Cortex of kidney (tissue), 1 donor: ENCODE measurements at places on chromosomes 7 and 10.

DNA sequence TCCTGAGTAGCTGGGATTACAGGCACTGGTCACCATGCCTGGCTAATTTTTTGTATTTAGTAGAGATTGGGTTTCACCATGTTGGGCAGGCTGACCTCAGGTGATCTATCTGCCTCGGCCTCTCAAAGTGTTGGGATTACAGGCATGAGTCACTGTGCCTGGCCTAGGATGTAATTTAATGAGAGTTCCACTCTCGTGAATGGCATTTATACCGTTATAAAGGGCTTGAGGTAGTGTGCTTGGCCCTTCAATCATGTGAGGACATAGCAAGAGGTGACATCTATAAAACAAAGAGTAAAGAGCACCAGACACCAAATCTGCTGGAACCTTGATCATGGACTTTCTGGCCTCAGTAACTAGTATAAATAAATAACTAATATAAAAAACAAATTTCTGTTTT lies 93.5 kb upstream of the PPP1R9A start:
- no peak for DNase-seq

GRCh38 chr7:130890176-130891020 lies 156.4 kb upstream of the KLF14 start:
- DNase-seq, result no peak

DNA sequence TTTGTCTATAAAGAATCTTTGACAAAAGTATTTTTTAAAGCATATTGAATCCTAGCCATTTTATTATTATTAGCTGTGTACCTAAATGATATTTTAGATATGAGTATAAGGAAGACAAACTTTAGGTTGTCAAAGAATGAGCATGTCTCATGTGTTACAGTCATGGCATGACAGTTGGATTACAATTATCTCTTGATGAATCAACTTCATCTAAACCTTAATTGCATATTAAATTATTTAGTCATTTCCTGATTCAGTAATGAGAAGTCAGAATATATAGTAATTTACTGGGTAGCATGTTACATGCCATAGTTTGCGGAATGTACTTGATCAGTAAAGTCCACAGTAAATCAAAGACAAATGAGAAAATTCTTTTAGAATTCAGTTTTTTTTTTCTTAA lies 59.2 kb downstream of the MAPK8 start:
- no peak for DNase-seq

GRCh38 chr7:82549616-82550285 lies 106.2 kb upstream of the CACNA2D1 start:
- DNase-seq, result no peak

- no peak for DNase-seq
Observed at GRCh38 chr7:106248600-106248999, 36.2 kb downstream of the NAMPT start.

DNA sequence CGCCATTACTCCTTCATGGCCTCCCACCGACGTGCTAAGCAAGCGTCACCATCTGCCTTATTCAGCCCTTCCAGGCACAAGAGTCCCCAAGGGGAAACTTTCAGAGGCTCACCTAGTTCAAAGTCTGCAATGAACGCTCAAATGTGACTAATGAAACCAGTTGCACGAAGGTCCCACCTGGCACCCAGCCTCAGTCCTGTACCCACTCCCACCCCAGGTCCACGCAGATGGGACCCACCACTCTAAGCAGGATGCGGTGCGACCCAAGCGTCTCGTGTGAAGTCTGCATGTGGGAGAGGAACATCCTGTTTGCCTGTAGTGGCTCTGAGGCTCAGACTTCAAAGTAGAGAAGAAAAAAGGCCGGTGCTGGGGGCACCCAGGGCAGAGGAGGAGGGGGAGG lies 40.3 kb downstream of the RGS10 start:
- no peak for DNase-seq

DNA sequence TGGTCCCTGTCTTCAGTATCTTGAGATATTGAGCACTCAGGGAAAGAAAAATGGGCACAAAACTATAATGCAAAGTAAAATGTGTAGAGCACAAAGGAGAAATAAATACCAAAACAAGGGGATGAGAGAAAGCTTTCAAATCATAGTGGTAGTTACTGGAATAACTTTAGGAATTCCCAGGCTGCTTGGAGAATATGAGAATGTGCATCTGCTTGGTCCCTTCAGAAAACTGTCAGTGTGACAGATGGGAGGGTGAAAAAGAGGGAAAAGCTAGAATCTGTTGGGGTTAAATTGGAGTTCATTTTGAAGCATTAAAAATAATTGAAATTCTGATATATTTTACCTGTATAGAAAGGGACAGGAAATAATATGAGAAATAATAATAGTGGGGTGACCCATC lies 15.3 kb downstream of the ST7 start:
- DNase-seq, result no peak

DNA sequence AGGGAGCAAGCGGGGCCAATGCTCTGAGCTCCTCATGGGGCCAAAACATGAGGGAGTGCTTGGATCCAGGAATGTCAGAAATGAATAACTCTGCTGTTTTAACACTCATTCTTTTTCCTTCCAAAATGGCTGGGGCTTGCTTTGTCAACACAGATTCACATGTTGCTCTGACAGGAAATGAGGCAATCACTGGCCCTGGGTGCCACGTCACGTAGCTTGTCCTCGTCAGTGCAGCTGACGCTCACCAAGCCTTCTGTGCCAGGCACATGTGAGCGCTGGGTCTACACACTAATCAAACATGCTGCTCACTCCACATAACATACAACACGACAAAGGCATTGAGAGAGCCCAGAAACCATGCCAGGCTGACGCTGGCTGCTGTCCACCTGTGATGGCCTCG lies 198.9 kb downstream of the WDR37 start:
- no peak for DNase-seq

- DNase-seq, result no peak
Observed at GRCh38 chr7:102093599-102094315, 192.9 kb upstream of the SH2B2 start.

DNA sequence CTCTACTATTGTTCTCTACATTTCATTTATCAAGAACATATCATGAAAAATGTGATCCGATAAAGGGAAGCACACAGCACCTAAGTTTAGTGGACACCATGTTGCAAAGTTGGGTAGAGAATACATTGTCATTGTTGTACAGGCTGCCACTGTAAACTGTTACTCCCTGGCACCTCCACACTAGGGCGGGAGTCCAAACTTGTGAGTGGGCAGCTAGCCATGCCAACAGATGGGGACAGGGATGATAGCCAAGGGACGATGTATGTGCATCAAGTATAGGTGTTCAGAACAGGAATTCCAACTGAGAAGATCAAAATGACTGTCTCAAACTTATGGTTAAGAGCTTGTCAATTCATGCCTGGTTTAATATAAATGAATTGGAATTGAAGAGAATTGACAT lies 31.1 kb upstream of the COMMD3 start:
- no peak for DNase-seq

GRCh38 chr10:71622154-71622526 lies 97.4 kb downstream of the C10orf105 start:
- no peak for DNase-seq

- no peak for DNase-seq
Observed at GRCh38 chr10:111835574-111835973, 348.0 kb downstream of the GPAM start.

GRCh38 chr10:121355161-121355560 lies 243.1 kb downstream of the FGFR2 start:
- no peak for DNase-seq

DNA sequence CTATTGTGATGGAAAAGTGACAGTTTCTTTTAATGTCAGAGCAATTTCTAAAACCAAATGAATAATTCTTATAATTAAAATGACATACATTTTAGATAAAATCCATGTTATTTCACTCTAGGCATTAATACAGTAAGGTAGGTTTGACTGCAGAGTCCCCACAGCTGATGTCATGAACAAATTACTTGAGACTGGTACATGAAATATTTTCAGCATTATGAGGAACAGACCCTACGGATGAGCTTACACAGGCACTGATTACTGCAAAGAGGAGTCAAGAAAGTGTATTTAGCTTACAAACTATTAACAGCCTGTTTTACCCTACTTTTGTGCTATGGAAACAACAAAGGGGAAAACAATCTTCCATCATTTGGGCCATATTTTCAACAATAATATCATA lies 8.9 kb downstream of the COL1A2 start:
- no peak for DNase-seq

GRCh38 chr10:132837905-132838304 lies 52.0 kb upstream of the NKX6-2 start:
- DNase-seq, result no peak

DNA sequence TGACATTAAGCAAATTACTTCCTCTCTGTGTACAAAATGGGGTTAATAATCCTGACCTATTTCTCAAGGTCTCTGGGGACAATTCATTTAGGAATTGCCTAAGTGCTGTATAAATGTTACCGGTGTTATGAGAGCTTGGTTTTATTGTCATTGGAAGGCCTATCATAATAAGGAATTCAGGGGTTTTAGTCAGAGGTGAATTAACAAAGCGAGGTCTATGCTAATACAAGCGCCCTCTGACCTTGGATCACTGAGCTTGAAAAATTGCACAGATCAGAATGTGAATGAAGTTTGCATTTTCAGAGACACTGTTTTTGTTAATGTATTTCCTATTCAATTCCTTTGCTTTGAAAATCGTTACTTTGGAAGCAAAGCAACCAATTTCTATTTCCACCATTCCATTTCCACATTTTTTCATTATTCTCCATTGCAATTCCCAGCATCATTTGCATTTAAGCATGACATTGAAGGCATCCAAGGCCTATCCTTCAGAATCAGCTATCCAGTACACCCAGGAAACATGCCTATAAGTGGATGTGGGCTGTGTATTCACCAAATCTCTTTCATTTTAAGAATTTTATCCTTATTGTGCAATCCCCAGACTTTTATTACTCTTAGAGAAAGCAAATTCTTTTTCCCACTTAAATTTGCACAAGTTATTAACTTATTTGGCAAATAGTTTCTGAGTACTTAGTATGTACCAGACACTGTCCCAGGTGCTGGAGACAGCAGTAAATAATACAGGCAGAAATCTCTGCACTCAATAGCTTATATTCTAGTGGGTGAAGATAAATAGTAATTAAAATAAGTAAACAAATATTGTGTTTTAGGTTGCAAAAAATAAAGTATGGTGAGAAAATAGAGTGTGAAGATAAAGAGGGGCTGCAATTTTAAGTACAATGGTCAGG lies 133.1 kb downstream of the NRCAM start:
- no peak for DNase-seq

- no peak for DNase-seq
Observed at GRCh38 chr7:28392289-28392688, 20.0 kb upstream of the CREB5 start.

GRCh38 chr10:22230158-22230833 lies 12.5 kb upstream of the EBLN1 start:
- no peak for DNase-seq

DNA sequence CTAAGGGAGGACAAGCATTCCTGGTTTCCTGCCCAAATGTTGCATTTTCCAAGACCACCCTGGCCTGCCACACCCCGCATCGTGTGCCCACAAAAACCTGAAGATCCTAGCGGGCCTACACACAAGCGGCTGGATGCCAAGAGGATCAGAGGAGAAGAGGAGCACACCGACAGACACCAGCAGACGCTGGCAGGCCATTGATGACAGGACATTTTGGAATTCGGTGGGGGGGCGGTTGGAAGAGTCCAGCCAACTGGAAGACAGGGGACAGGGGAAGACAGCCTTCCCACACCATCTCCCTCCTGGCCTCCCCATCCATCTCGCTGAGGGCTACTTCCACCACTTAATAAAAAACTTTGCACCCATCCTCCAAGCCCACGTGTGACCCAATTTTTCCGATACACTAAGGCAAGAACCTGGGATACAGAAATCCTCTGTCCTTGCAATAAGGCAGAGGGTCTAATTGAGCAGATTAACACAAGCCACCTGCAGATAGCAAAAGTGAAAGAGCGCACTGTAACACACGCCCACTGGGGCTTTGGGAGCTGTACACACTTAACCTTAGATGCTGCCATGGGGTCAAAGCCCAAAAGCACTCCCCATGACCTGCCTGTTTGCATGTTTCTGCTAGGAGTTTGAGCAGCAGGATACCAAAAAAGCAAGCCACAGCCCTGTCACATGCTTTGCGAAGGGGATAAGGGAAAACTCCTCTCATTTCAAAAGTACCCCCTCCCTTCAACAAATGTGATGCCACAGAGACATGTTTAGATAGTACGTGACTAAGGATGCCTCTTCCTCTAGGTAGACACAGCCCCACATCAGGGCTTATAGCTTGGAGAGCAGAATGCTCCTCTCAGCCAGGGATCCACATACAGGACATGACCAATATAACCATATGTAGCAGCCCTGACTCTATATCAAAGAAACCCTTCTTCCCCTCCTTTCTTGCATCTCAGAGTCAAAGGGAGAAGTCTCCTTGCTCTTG lies 13.4 kb upstream of the SMNDC1 start:
- no peak for DNase-seq

DNA sequence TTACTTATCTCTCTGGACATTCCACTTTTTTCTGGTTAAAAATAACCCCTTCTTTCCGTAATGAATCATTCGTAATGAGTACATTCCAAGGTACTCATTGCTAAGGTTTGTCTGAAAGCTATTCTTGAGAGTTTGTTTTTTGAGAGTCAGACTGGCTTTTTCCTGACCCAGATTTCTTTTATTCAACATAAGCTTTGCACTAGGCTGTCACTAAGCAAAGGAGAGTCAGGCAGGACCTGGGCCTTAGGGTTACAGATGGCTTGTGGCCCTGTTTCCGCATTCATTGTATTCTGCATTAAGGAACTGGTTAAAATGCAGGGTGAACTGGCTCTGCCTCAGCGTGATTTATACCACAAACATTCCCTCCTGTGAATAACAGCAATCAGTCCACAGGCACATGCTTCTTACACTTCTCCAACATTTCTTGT lies 84.1 kb downstream of the POM121L12 start:
- no peak for DNase-seq

GRCh38 chr10:117138838-117139580 lies 939 bp upstream of the VAX1 start:
- no peak for DNase-seq

DNA sequence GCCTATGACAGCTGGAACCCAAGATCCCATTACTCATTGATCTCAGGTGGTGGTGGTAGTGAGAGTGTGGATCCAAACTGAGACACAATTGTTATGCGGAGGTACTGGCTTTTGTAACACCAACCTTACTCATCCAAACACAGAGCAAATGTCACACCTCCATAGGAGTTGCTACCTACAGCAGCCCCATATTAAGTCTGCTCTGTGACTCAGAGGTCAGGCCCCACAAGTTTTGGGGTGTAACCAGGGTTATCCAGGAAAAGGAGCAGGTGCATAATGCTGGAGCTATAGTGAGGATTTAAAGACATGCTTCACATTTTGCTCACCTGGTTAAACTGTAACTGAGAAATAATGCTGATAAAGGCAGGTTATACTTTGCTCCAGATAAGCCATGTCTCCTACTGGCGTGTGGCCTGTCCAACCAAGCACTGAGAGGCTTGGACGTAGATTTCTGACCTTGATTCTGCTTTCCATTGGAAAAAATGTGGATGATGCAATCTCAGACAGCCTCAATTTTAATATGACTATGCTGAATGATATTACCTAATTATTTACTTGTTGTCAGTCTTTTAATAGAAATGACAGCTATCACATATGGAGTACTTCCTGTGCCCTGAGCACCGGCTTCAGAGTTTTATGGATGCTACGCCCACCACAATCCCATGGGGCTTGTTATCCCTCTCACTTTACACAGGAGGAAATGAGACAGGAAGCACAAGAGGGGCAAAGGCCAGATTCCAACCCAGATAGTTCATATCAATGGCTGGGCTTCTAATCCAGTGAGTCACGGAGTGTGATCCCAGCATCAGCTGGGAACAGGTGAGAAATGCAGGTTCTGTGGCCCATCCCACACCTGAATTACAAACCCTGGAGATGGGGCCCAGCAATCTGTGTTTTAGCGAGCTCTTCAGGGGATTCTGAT lies 181.3 kb downstream of the CHN2 start:
- DNase-seq, result no peak
